ENCODE measurements at places on chromosomes 12 and 14.

- no peak for DNase-seq
Measured at GRCh38 chr12:64976131-64976530, 145.0 kb downstream of the WIF1 start.

DNA sequence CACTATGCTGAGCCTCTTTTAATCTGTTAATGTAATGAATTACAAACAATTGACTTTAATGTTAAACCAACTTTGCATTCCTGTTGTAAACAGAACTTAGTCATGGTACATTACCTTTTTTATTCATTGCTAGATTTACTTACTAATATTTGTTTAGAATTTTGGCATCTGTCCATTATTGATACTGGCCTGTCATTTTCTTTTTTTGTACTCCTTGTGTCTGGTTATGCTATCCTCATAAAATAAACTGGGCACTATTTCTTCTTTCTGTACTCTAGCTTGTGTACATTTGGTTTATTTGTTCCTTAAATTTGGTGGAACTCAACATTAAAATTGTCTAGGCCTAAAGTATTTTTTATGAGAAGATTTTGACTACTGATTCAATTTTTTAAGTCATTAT, 32.1 kb downstream of the SPATA7 start:
- no peak for DNase-seq

- no peak for DNase-seq
Measured at GRCh38 chr12:83666690-83667089, 980.0 kb downstream of the TMTC2 start.

- no peak for DNase-seq
Measured at GRCh38 chr12:30796313-30796780, 41.6 kb upstream of the CAPRIN2 start.

DNA sequence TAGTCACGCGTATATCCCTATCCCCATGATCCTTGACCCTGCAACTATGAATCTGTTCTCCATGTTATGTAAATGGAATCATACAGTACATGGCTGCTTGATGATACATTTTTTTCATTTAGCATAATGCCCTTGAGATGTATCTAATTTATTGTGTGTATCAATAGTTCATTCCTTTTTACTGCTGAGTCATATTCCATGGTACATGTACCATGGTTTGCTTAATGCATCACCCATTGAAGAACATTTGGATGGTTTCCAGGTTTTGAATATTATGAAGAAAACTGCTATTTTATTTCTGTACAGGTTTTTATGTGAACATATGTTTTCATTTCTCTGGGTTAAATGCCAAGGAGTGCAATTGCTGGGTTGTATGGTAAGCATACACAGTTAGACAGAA, 4.0 kb upstream of the RNASE10 start:
- DNase-seq, result no peak

- peak; percentile 23 for DNase-seq
Measured at GRCh38 chr12:53053218-53054111, 3.6 kb downstream of the TNS2 start.

DNA sequence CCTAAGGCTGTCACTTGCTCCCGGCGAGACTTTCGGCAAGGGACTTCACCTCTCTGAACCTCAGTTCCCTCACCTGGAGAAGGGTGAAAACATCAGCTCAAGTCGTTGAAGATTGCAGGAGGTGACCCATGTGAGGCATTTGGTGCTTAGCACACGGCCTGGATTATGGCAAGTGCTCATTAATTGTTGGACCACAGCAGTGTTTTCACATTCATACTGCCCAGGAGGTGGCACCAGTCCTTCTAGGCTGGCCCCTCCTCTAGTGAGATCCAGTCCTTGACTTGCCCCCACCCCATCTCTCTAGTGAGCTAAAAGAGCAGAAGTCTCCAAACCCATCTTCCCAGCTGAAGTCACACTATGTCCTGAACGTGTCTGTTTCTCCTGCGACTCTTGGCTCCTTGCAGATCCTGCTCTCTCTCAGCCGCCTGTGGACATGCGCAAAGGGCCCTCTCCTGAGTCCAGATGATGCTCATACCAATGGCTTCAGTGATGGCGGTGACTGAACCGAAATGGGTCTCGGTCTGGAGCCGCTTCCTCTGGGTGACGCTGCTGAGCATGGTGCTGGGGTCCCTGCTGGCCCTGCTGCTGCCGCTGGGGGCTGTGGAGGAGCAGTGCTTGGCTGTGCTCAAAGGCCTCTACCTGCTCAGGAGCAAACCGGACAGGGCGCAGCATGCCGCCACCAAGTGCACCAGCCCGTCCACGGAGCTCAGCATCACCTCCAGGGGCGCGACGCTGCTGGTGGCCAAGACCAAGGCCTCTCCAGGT, 1.6 kb downstream of the FICD start:
- DNase-seq, result no peak

GRCh38 chr14:29553427-29553826, 374.2 kb downstream of the PRKD1 start:
- DNase-seq, result no peak

DNA sequence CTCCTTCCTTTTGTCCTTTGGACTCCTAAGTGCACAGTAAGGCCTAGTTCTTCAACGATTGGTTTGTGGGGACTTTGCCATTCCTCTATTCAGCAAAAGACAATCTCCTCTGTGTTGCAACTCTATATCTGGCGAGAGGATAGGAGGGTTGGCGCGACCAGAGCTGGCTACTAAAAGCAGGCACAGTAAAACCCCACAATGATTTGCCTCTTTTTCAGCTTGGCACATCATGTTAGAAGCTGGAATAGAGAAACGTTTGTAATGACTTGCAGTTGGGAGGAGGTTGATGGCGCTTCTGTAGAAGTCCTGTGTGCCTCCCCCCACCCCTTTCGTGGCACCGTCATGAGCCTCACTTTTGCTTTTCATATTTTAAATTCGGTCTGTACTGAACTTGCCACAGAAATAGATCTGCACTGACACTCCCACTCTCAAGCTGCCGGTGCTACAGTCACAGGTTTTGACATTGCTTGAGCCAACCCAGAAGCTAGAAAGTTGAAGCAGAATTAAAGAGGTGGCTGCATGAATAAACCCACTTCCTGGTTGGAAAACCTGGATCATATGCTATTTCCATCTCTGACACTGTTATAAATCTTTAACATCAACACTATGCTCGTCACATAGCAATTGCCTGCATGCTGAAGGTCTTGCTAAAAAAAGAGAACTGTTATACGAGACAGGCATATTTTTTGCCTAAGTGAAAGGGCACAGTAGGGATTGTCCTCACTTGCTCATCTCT, 315.3 kb upstream of the PRICKLE1 start:
- no peak for DNase-seq
